Thymus (tissue), 14 donors: ENCODE measurements at places on chromosomes 3 and 15. TPM values are rescaled to one million over a fixed set of nuclear protein-coding genes. Genes with fewer than 3 reads are reported as not detected.

Gene TRPM7
- polyA plus RNA-seq = 15.6 TPM

Gene CCR9
- polyA plus RNA-seq = 133 TPM

Gene SEMA4B
- 32.8 TPM for polyA plus RNA-seq

Gene CYP1A2
- polyA plus RNA-seq = 0.05 TPM

Gene IFRD2
- polyA plus RNA-seq = 52.3 TPM
